CD4-positive, alpha-beta memory T cell (primary cell): ENCODE measurements at places on chromosomes 2 and 18. TPM values are rescaled to one million over a fixed set of nuclear protein-coding genes. Genes with fewer than 3 reads are reported as not detected.

DNA sequence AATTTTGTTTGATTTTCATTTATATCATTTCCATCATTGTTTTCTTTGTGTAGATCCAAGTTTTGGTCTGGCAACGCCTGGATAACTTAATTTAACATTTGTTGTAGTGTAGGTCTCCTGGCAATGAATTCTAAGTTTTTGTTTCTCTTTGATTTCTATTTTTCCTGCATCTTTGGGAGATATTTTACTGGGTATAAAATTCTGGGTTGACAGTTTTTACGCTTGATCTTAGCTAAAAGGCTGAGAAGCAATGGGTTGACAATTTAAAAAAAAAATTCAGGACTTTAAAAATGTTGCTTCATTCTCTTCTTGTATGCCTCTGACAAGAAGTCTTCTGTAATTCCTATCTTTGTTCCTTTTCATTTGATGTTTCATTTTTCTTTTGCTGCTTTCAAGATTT is 8.6 kb downstream of the LYPD6B start:
- DNase-seq: no peak

GRCh38 chr18:25725501-25725900 is 364.9 kb downstream of the SS18 start:
- no peak for DNase-seq

DNA sequence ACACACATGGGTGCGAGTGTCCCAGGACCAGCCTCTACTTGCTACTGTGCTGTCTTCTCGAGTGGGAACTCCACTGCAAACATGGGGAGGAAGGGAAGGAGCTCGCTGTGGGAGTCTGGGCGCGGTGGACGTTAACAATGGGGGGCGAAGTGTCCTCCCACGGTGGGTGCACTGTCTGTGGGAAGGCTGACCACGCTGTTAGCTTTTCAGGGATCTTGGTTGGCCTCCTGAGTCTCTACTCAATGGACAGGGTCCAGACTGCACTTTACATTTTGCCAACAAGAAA is 146.7 kb downstream of the MBP start:
- DNase-seq: no peak

DNA sequence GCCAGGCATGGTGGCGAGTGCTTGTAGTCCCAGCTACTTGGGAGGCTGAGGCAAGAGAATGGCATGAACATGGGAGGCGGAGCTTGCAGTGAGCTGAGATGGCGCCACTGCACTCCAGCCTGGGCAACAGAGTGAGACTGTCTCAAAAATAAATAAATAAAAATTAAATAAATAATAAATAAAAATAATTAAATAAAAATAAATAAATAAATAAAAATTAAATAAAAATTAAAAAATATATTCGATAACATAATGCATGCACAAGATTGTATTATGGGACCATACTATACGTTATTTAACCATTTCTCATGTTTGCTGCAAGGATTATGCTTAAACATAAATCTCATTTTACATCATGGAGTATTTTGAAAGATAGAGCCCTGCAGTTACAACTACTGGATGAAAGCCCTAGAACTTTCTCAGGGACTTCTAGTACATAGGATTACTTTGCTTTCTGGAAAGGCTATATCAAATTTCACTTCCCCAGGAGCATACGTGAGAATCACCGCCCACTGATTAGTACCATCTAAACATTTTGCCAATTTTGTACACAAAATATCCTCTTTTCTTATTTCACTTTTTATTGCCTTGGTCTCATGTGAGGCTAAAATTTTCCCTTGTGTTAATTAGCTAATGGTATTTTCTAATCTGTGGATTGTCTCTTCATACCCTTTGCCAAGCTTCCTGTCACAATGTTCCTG is 234.3 kb upstream of the LYPD1 start:
- no peak for DNase-seq

GRCh38 chr2:27779417-27780055 is 8.0 kb downstream of the MRPL33 start:
- no peak for DNase-seq

- DNase-seq: no peak
These were observed 51.0 kb downstream of the TSHZ1 start for GRCh38 chr18:75261430-75262223.

DNA sequence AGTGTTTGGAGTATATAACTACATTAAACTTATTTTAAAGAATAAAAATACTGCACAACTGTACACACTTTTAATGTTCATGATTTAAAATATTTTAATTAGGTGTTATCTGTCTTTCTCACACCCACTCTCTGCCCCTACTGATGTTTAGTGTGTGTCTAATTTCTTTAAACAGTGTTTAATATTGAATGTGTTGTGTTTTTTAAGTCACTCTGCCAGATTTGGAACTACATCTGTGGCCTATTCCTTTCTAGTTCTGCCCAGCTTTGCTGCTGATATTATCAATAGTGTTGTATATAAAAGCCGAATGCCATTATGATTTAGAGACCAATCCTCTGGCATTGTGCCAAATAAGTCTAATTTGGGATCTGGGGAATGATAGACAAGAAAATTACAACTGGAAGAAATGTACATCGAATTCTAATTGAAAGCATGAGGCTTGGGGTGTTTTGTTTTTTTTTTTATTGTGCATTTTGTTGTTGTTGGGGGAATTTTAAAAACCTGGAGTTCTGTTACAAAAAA is 398.0 kb downstream of the CPS1 start:
- no peak for DNase-seq

DNA sequence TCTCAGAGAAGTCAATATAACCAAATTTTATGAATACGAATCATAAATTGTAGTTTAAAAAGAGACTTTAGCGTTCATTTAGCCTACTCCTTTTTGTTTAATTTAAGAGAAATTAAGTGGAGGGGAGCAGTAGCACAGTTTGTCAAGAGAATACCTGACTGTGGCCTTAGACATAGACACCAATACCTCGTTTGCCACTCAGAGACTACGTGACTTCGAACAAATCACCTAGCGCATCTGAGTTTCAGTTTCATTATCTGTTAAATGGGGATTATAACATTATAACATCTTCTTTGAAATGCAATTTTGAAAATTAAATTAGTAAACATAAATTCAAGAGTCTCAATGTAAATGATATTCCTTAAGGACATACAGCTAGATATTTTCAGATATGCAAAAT is 581.5 kb upstream of the VRK2 start:
- DNase-seq: no peak

- DNase-seq: no peak
These were observed 983.6 kb upstream of the ZEB2 start for GRCh38 chr2:145503511-145503910.

GRCh38 chr2:183339311-183339710 is 215.1 kb downstream of the NUP35 start:
- no peak for DNase-seq

DNA sequence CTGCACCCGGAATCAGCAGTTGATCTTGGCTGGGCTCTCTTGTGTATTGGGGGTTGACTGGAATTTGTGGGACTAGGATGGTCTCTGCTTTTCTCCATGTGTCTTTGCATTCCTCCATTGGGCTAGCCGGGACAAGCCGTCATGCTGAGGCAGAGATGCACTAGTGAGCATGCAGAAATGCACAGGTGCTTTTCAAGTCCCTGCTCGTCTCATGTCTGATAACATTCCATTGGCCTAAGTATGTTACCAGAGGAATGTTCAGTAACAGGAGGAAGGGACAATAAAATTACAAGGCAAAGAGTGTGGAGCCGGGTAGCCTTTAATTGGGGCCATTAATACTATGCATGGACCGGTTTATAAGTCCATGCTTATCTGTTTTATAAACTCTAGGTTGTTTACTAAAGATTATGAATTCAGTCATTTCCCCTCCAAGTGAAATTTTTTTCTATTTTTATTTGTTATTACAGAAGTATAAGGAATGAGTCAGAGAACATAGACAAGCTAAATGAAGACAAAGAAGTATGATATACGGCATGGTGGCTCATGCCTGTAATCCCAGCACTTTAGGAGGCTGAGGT is 24.4 kb upstream of the AAK1 start:
- DNase-seq: no peak

- no peak for DNase-seq
These were observed 186.6 kb downstream of the MGAT5 start for GRCh38 chr2:134440336-134440909.

DNA sequence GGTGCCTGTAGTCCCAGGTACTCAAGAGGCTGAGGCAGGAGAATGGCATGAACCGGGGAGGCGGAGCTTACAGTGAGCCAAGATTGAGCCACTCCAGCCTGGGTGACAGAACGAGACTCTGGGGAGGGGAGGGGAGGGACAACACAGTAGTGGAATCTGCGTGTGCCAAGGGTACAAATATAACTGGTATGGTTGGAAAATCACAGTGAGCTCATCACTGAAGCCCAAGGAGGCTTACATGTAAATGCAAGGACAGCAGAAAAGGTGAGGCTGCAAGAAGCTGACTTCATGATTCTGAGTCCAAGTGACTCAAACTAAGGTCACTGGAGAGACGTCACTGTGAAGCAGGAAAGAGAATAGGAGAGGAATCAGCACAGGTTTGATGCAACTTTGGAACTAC is 9.2 kb downstream of the SEPTIN10 start:
- DNase-seq: no peak

- DNase-seq: no peak
These were observed 13.7 kb upstream of the SKOR2 start for GRCh38 chr18:47265197-47265596.

- no peak for DNase-seq
These were observed 418.2 kb upstream of the HNRNPA3 start for GRCh38 chr2:176794392-176794791.

GRCh38 chr2:16727256-16727655 is 61.6 kb upstream of the CYRIA start:
- no peak for DNase-seq

DNA sequence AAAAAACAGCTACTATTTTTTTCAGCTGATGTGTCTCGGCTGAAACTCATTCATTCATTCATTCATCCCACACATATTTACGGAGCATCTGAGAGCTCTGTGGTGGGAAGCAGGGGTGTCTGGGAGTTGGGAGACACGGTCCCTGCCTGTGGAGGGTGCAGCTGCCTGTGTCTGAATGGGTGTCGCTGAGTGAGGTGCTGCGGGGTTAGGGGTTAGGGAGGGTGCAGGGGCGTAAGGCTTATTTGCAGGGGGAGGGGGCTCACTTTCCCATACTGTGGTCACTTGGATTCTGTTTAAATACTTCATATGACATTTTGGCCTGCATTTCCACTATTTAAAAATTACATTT is 89.4 kb upstream of the ASB18 start:
- no peak for DNase-seq

GRCh38 chr2:232611559-232612218 is 21.7 kb upstream of the EFHD1 start:
- peak; percentile 47 for DNase-seq

IL18R1 gene
- 11.0 TPM for total RNA-seq

MTLN gene
- 34.6 TPM for total RNA-seq
